ENCODE measurements at places on chromosomes 7 and 10. TPM values are rescaled to one million over a fixed set of nuclear protein-coding genes. Genes with fewer than 3 reads are reported as not detected.

DNA sequence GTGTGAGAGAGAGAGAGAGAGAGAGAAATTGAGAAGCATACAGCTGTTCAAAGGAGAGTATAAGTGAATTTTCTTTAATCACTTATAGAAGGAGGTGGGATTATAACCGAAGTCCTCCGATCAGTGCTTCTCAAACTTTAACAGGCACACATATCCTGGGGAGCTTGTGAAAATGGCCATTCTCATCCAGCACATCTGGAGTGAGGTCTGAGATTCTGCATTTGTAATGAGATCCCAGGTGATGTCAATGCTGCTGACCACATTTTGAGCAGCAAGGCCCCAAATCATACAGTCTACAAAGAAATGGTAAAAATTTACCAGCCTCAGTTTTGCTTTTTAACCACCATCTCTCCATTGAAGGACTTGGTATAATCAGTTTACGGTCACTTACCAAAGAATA lies 219.0 kb downstream of the PTEN start:
- DNase-seq: no peak

DNA sequence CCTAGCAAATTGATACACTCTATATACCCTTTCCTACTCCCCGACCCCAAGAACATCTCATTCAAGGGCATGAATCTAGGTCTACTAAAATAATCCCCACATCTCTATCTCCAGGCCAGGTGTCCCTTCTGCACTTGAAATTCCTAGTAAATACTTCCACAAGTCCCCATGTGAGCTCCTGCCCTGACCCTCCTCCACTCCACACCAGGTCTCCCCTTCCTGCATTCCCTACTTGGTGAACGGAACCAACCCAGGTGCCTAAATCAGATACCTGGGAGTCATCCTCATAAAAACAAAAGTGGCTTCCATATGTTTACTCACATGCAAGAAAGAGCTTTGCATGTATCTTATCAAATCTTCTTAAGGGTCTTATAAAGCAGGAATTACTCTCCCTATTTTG lies 69.2 kb downstream of the COA1 start:
- DNase-seq: no peak

- DNase-seq: no peak
Observed at GRCh38 chr7:158255558-158255957, 332.1 kb downstream of the PTPRN2 start.

RHOBTB1 gene
- not detected for total RNA-seq

XPNPEP1 gene
- total RNA-seq: 77.9 TPM

GRCh38 chr10:5199398-5199797 lies 2.8 kb downstream of the AKR1C4 start:
- DNase-seq: no peak

ADAM22 gene
- total RNA-seq: 0.27 TPM

DNA sequence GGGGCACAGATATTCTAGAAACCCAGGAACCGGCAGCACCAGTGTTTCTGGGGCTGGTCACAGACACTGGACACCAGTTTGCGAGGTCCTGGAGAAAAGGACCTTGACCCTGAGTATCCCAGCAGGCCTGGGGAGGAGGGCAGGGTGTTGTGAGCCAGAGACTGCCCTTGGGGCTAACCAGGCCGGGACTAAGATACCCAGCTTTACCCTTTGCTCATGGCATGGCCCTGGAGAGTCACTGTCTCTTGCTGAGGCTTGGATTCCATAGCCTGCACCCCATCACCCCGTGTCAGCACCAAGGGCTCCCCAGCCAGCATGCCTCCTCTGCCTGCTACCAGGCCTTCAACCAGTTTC lies 124.4 kb downstream of the COL26A1 start:
- DNase-seq: no peak

GRCh38 chr10:4034907-4035598 lies 250.0 kb upstream of the KLF6 start:
- DNase-seq: peak; percentile 22

- DNase-seq: no peak
Observed at GRCh38 chr10:20276127-20276979, 460.1 kb downstream of the PLXDC2 start.

GRCh38 chr10:30039567-30039966 lies 19.8 kb downstream of the JCAD start:
- DNase-seq: no peak

FFAR4 gene
- total RNA-seq: not detected

All from activated naive CD4-positive, alpha-beta T cell treated with anti-CD3 and anti-CD28 coated beads, Interleukin-2, amount 50 U/mL, for 72 hours (primary cell).